Glomerular endothelial cell (primary cell): ENCODE measurements at places on chromosomes 12 and 14. TPM values are rescaled to one million over a fixed set of nuclear protein-coding genes. Genes with fewer than 3 reads are reported as not detected.

HOTAIR gene
- total RNA-seq: 0.12 TPM in 1 of 2 replicates, not detected in the other

YBX3 gene
- 335 and 368 TPM in 2 replicates for total RNA-seq

- DNase-seq: no peak
Observed at GRCh38 chr14:23442721-23443356, 7.4 kb upstream of the MYH7 start.

- no peak for DNase-seq
Observed at GRCh38 chr14:67749341-67750084, 47.8 kb downstream of the RDH12 start.

DNA sequence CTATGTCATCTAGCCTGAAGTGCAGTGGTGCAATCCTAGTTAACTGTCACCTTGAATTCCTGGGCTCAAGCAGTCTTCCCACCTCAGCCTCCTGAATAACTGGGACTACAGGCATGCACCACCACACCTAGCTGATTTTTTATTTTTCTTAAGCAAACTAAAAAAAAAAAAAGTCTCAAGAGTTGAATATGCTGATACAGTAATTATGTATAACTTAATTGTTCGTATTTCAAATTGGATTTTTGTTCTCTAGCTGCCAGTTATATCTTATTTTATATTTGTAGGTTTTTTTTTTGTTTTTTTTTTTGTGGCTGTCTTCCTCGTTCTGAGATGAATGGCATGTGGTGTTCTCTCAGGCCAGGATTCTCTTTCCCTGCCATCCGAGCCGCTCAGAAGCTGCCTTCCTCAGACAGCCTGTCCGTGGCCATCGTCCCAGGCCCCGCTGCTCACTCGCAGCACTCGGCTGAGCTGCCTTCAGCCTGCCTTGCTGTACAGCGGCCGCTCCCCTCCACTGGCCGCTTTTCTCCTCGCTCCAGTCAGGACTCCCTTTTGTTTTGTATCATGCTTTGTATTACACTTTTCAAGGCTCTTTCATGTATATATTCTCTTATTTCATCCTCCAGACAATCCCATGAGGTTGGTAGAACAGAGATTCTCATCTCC lies 53.3 kb downstream of the WDR20 start:
- DNase-seq: no peak

DNA sequence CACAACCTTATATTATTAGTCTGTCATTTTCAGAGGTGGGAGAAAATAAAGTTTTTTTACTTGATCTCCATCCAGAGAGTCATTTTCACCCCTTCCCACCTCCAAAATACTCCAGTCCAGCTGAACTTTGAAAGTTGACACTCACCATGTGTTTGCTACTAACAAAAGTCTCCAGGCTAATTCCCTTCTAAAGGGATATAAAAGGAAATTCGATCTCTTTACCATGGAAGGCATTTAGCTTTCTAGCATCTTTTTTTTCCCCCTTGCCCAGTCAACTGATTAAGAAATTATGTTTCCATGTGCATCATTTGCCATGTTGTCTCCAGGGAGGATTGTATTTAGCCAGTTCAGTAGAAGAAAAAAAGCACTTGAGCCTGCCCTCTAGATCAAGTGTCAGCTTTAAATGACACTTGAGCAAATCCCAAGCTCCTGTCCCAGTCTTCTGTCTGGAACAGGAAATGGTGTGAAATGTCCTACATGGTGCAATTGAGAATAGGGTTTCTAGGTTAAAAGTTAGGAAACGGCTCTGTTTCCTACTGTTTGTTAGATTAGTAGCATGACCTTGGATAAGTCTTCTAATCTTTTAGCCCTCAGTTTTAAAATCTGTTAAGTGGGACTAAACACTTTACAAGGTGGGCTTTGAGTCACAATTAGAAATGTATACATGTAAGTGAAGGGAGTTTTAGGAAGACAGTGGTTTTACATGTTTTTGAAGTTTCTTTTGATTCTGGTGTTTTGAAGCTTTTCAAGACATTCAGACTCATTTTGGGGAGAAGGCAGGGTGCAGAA lies 67.2 kb downstream of the GNS start:
- DNase-seq: no peak

DNA sequence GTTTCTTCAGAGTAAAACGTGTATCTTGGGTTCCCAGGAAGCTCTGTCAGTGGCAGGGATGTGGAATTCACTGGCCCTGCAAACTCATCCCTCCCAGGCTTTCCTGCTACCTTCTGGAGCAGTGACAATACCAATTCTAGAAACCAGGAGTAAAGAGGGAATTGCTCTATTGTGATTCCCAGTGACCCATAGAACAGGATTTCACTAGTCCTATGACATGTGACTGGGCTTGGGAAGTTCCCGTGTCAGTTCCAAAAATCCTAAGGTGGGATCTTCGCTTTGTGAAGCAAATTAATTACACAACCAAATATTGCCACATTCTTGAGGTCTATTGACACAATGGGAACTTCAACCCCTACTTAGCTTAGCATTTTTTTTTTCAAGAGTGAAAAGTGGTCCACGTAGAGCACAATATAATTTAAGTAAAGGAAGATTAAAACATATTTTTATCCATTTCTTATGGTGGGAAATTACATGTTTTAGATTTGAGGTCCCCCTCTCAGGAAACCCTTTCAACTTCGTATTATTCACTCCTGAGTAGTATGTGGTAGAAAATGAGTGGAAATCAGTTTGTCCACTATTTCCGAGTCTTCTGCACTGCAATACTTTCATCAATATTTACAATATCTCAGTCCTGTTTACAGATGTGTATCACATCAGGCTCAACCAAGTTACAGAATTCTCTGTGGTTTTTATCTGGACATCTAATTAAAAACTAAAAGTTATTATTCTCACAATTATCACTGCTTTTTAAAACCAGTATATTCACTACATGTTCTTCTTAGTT lies 88.9 kb upstream of the SOX5 start:
- DNase-seq: no peak

DNA sequence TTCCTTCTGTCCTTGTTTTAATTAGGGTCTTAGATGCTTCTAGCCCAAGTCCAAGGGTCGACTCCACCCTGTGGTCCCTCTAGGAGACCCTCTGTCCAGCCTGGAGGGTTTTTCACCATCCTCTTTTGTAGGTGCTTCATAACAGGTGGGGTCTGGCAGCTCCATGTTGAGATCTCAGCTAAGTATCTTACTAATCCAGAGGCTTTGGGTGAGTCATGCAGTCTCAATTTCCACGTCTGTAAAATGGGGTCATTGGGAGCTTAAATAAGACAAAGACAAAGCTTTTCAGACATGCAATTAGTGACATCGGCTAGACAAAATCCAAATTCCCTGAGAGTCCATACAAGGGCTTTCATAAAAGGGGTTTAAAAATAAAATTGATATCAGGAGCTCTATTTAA lies 3.2 kb downstream of the HSPB8 start:
- no peak for DNase-seq

GRCh38 chr12:54136844-54137580 lies 51.8 kb downstream of the SMUG1 start:
- no peak for DNase-seq
